Progenitor cell of endocrine pancreas (in vitro differentiated cells): ENCODE measurements at places on chromosomes 4 and X.

- DNase-seq = no peak
These were observed 14.3 kb downstream of the H2BW1 start for GRCh38 chrX:103999234-103999633.

- no peak for DNase-seq
These were observed 980 bp upstream of the GIMD1 start for GRCh38 chr4:106369456-106370060.

DNA sequence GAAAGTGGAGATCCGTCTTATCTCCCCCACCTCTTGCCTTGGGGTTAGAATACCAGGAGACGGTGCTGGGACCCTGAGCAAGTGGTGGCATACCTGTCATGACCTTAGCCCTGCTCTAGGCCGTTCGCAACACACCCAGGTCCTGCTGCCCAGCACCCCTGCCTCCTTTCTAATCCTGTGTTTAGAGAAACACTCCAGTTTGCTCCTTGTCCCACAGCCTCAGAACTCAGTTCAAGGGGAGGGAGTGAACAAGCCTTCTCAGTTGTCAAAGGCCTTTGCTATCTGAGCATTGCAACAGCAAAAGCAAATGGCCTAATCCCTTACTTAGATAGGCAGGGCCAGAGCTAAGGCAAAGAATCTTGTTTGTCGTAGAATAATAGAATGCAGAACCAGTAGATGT, 67.9 kb downstream of the CHRNA9 start:
- no peak for DNase-seq

DNA sequence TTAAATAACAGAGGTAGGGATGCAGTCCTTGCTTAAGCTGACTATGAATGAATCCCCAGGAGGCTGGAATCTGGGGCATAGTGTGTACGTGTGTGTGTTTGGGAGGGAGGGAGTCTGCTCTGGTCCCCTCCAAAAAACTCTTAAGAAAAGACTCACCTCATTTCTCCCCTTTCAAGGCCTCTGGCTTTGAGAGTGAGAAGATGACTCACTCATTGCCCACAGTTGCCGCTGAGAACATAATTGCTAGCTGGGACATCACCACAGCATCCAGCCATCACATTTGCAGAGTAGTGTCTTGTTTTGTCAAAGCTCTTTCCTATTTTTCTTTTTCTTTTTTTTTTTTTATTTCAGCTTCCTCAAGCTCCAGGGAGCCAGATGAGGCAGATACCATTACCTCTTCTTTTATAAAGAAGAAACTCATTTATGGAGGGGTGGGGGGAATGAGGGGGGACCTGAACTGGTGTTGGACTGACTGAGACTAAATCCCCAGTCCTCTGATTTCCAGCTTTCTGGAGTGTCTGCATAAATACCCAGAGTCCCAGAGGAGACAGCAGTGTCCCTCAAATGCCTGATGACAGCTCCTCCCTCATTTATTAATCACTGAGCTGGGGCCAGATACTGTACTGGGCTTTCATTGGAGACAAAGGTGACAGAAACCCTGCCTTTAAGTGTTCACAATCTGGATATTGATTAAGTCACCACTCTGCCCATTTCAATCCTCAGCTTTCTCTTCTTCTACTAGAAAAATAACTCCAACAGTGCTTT, 61.9 kb upstream of the LAS1L start:
- no peak for DNase-seq

GRCh38 chr4:31084806-31085416, 364.7 kb downstream of the PCDH7 start:
- no peak for DNase-seq

- DNase-seq = no peak
These were observed 1337.3 kb downstream of the PCDH18 start for GRCh38 chr4:136194962-136195361.

GRCh38 chr4:138636781-138637180, 378.8 kb upstream of the NOCT start:
- no peak for DNase-seq
